ENCODE measurements at places on chromosomes 2 and 18.

- no peak for DNase-seq
Observed at GRCh38 chr2:10947005-10947440, 35.3 kb downstream of the KCNF1 start.

- no peak for DNase-seq
Observed at GRCh38 chr2:98828369-98828744, 97.4 kb upstream of the MGAT4A start.

- DNase-seq, result no peak
Observed at GRCh38 chr2:149884871-149885270, 297.3 kb upstream of the MMADHC start.

DNA sequence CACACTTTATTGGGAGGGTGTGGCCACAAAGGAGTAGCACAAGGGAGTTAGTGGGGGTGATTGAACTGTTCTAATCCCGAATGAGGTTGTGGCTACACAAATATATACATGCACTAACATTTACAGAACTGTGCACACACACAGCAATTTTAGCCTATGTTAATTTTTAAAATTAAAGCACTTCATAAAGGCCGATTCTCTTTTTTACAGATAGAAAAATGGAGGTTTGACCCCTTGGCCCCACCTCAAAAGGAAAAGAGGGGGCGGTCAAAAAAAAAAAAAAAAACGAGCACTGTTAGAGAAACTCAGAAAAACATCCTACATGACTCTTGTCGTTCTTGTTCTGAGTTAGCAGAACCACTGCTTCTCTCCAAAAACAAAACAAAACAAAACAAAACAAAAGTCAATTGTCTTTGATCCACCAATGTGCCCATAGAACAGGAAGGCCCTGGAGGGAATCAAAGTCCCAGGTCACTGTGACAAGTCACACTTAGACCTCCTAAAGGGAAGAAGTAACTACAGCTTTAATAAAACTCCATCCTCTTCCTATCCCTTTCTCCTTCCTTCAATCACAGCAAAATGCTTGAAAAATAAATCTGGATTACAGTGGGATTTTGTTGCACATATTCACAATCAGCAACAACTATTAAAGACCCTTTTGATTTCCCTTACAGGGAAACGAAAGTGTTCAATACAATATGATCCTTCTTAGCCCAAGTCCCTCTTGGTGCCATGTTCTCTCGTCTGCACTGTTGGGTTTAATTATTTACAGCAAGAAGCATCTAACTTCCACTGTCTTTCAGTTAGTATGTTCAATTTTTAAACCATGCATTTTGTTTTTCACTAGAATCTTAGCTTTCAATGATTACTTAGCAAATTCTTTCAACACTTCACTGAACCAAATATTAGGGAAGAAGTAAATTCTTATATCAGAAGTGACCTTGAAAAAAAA is 16.6 kb downstream of the LRP2 start:
- DNase-seq, result no peak

- DNase-seq, result no peak
Observed at GRCh38 chr2:54725343-54726099, 2.1 kb downstream of the EML6 start.

DNA sequence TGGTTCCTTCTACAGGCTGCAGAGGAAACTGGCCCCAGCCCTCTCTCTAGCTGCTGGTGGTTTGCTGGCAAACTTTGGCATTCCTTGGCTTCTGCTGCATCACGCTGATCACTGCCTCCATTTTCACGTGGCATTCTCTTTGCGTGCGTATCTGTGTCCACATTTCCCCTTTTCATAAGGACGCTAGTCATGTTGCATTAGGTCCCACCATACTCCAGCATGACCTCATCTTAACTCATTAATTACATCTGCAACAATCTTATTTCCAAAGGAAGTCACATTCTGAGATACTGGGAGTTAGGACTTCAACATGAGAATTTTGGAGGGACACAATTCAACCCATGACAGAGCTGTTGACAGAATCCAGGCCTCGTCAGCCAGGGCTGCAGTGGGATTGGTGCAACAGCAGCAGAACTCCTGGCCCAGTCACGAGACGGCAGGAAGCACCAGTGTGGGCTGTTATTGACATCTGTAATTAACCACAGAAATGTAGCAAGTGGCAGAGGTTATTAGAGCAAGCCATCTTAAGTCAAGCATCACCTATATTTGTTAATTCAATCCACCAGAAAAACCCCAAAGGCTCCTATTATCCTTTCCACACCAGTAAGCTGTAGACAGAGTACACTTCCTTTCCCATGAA is 132.4 kb downstream of the TMEM163 start:
- DNase-seq, result no peak

GRCh38 chr18:75377926-75378325 is 49.6 kb downstream of the SMIM21 start:
- DNase-seq, result no peak

GRCh38 chr2:172098650-172099471 is 3.8 kb downstream of the DLX2 start:
- DNase-seq, result no peak

DNA sequence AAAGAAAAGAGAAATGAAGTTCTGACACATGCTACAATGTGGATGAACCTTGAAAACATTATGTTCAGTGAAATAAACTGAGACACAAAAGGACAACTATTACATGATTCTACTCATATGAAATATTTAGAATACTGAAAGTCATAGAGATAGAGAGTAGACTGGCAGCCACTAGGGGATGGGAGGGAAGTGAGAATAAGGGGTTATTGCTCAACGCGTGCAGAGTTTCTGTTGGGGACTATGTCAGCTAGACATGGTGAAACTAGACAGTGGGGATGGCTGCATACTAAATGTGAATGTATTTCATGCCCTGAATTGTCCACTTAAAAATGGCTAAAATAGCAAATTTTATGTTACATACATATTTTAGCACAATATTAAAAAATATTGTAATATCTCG is 108.7 kb upstream of the ATL2 start:
- DNase-seq, result no peak

GRCh38 chr2:122539311-122539710 is 783.9 kb downstream of the TSN start:
- DNase-seq, result no peak

DNA sequence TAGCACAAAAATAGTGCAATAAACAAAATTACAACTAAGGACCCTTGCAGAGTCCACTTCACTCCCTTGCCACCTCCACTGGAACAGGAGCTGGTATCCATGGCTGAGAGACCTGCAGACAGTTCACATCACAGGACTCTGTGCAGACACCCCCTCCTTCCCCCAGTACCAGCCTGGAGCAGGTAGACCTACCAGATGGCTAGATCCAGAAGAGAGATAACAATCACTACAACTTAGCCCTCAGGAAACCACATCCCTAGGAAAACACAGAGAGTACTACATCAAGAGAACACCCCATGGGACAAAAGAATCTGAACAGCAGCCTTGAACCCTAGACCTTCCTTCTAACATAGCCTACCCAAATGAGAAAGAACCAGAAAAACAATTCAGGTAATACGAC is 49.8 kb downstream of the FBXO15 start:
- no peak for DNase-seq

- DNase-seq, result no peak
Observed at GRCh38 chr2:59959944-59960343, 593.5 kb downstream of the BCL11A start.

GRCh38 chr2:156340804-156341451 is 8.4 kb upstream of the NR4A2 start:
- DNase-seq, result no peak

GRCh38 chr18:74803769-74804168 is 206.1 kb downstream of the ZNF407 start:
- no peak for DNase-seq

DNA sequence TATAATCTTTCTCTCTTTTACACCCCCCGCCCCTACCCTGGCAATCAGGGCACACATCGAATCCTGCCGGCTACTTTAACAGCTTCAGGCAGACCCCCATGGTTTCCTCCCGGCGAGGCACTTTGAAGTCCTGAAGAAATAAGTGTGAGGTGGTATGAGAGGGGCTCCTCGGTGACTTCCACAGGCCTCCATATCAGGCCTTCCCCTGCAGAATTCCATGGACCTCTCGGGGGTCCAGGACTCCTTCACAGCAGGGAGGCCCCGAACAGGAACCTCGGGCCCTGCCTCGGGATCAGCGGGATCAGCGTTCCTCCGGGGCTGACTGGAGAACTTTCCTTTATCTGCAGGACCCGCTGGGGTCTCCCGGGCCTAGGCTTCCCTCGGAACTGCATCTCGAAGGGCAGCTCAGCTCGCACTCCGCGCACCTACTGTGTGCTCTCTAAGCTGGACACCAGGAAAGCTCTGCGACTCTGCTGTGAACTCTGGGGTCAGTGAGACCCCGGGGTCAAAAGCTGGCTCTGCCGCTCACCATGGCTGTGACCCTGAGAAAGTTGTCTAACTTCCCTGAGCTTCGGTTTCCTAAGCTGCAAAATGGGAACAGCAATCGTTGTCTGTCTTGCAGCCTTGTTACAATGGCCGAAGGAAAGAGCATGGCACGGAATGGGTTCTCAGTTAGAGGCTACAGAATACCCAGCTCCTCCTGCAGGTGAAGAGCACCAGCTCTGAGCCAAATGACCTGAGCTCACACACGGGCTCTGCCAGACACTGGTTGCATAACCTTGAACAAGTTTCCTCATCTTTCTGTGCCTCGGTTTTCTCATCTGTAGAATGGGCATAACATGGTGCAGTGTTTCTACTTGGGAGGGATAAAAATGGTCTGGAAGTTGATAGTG is 97.4 kb upstream of the ID2 start:
- DNase-seq, result no peak

- no peak for DNase-seq
Observed at GRCh38 chr2:21029519-21029918, 14.4 kb downstream of the APOB start.
